ENCODE measurements at places on chromosomes 1 and 21.

DNA sequence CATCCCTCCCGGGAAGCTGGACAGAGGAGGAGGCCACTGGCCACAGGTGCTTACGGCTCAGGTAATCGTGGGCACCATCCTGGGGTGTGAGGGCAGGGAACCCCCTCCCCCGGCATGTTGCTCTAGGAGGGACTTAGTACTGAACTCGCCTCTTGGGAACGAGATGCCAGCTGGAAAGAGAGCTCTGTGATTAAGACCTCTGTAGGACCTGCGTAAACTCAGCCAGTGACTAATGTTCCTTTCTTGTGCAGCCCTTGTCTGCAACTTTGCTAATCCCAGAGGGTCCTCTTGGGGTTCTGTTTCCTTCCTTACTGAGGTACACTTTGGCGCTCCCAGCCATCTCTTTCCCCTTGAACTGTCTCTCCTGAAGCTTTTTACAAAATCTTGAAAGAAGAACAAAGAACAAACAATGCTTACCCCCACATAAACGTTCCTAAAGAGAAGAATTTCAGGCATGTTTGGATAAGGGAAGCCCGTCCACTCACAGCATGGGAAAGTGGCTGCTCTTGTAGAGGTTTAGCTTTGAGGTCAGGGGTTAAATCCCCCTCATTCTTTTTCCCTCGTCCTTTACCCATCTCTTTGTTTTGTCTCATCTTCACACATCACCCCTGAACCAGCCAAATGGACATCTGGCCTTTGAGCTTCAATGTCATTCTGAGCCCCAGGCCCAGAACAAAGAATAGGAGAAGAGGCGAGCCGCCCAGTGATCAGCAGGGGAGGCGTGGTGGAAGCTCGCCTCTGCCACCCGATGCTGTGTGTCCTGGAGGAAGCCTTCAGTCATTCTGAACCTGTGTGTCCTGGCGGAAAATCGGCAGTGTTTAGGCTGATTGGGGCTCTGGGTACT, 37.4 kb downstream of the CITED4 start:
- no peak for DNase-seq

DNA sequence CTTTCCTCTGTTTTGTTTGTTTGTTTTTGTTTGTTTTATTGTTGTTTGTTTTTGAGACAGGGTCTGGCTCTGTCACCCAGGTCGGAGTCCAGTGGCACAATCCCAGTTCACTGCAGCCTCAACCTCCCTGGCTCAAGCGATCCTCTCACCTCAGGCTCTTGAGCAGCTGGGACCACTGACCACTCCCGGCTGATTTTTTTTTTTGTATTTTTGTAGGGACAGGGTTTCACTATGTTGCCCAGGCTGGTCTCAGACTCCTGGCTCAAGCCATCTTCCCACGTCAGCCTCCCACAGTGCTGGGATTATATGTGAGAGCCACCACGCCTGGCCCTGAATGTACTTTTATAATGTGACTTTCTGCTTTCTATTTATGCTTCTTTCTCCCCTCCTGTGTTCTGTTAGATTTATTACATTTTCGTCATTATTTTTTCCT, 5.0 kb upstream of the CALML6 start:
- DNase-seq: no peak

DNA sequence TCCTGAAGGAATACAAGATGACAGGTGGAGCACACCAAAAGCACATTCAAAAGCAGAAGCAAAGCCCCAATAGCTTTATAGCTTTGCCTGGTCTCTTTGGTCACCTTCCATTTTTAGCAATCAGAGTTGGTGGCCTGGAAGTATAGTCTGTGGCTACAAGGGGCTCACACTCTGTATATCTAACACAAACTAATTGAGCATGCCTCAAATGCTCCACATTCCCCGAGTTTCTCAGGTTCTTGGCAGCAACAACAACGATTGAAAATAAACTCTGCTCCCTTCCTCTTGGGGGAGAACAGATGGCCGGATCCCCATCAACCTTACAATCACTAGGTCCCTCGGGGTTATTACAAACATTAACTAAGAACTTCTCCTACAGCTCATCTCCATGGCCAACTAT, 24.9 kb upstream of the TADA1 start:
- DNase-seq: no peak

DNA sequence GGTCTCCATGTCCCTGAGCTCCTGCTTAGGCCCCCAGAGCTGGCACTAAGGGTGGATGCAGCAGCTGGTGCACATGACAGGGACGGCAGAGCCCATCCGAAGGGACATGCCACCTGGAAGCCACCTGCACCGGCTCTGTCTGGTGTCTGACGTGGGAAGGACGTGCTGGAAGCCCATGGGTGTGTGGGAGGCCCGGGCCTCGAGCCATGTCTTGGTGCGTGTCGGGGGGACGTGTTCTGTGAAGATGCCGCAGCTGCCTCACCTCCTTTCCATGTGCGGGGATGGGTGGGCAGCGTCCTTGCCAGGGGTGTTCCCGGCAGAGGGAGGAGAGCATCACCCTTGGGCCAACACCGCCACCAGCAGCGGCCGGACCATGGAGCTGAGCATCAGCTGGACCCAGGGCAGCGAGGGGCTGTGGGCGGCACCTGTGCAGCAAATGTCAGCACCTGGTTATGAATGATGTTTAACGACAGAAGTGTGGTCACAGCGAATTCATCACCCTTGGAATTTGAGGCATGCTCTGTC, 15.5 kb upstream of the POFUT2 start:
- no peak for DNase-seq

DNA sequence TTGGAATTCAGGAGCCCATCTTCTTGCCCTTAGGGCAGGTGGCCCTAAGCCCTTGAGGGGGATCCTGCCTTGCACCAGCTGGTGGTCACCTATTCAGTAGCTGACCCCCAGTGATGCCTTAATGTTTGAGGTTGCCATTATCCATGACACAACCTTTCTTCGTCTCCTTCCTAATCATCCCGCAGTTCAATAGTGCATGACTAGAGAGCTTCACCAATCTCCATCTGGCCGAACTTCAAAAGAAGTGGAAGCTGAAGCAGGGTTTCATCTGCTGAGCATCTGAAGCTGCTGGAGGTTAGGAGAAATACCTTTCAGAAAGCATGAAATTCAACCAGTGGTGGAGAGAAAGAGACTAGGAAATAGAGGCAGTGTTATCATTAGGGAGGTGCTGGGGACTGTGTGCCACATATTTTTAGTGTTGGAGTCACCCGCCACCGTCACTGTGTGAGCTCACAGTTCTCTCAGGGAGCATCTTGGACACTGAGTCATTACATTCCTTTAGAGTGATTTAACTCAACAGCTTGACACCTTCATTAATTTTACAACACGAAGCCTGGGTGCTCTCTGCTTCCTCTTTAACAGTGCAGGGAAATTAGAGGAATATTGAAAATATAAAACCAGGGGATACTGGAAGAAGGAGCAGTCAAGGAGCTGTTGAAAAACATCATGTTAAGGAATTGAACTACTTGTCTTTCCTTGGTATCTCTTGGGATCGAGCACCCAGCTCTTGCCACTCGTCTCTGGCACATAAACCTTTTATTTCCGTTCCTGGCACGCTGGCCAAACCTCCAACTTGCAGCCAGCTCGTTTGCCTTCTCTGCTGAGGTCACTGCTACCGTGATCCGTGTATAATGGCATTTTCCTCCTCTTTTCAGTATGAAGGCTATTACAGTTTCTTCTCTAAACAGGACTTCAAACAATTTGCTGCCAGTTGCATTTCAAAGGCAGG, 53.6 kb downstream of the PEX14 start:
- no peak for DNase-seq

DNA sequence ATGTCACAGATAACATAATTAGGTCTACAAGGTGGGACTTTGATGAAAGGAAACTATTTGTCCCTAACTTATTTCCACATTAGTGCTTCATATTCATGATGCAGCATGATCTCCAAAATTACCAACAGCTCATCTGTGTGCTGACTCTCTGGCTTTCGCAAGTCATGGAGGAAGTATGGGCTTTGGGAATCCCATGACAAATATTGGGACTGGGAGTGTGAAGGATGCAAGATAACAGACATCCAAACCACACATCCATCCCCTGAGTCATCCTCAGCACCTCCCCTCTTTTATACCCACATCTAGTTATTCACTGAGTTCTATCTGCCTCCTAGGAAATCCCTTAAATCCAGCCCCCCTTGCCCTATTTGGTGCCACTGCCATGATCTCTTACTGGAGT, 102.8 kb upstream of the COL24A1 start:
- no peak for DNase-seq
